ENCODE measurements at places on chromosomes 7 and 10.

GRCh38 chr7:90621747-90622140 lies 25.6 kb downstream of the CDK14 start:
- peak; percentile 5 for DNase-seq

DNA sequence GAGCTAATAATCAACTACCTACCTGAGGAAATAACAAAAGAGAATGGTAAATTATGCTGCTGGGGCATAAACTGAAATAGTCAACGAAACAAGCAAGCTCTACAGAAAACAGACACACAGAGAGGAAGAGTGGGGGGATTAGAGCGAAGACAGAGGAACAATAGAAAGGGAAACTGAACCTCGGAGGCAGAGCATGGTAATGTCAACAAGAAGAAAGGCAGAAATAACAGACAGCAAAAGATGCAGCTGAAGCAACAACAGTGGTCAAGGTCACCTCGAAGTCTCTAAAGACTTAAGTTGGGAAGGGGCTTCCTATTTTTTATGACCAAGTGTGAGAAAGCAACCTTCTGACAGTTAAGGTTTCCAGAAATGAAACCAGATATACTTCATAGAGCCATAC lies 177.0 kb downstream of the ZNF438 start:
- no peak for DNase-seq

- DNase-seq, result no peak
Measured at GRCh38 chr10:75743291-75743778, 311.9 kb downstream of the LRMDA start.

DNA sequence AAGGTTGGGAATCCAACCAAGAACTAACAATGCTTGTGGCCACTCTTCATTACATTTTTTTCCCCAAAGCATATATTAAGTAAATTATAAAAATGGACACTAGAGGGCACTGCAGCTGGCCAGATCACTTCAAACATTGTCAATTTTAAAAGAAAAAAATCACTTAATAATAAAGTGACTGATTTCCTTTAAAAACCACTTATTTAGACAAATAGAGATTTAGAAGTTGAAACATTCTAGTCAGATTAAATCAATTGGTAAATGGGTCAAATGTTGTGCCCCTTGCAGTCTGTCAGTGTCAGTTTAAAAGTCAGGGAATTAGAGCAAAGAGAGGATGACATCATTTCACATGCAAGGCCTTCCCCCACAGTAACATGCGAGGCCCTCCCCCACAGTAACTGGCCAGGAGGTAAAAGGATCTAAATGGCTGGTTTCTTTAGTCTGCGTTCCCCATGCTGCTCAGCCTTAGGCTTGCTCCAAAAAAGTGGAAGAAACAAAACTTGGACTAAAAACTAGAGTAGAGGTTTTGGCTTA lies 177.9 kb downstream of the SKAP2 start:
- no peak for DNase-seq

GRCh38 chr10:3072641-3073360 lies 5.5 kb downstream of the PFKP start:
- DNase-seq, result no peak

DNA sequence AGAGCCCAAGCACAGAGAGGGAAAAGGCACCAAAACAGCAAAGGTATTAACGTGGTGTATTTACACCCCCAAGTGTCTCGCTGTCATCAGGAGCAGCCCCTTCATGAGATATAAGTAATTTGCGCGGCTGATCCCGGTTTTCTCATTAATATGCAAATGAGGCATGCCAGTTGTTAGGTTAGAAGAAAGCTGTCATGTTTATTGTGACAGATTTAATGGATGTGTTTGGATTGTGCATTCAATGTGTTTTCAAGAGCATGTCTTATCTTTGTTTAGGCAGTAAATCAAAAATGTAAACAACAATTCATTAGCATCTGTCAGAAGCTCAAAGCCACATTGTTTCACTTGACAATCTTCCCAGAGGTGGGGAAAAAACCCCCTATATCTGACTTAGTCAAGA lies 56.5 kb upstream of the CTBP2 start:
- no peak for DNase-seq

- no peak for DNase-seq
Measured at GRCh38 chr10:12801214-12802087, 200.1 kb downstream of the CCDC3 start.

GRCh38 chr7:124679146-124679545 lies 86.4 kb downstream of the GPR37 start:
- no peak for DNase-seq

DNA sequence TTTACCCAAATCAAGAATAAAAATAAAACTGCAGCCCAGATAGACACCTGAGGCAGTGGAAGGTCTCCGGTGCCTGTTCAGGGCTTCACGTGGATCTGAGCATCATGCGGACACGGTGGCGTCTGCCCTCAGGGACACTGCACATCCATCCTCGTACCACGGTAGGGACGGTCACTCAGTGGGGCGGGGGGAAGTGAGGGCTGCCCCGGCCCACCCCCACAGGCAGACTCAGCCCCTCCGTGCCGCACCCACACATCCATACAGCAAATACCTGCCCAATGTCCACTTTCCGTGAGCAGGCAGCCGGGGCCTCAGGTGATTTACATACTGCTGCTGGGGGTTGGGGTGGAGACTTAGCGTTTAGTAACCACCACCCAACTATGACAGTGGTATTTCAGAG lies 207.8 kb downstream of the DIP2C start:
- no peak for DNase-seq

- no peak for DNase-seq
Measured at GRCh38 chr10:28180654-28181053, 122.2 kb downstream of the MPP7 start.

- DNase-seq, result no peak
Measured at GRCh38 chr7:40223451-40224127, 88.8 kb downstream of the SUGCT start.

GRCh38 chr7:119908948-119909347 lies 364.0 kb upstream of the KCND2 start:
- DNase-seq, result no peak

- DNase-seq, result no peak
Measured at GRCh38 chr10:103926722-103927319, 8.8 kb upstream of the STN1 start.

- DNase-seq, result no peak
Measured at GRCh38 chr7:137950967-137951366, 50.9 kb downstream of the CREB3L2 start.
